ENCODE measurements at places on chromosomes 16 and 17. TPM values are rescaled to one million over a fixed set of nuclear protein-coding genes. Genes with fewer than 3 reads are reported as not detected.

Gene USP36
- 95.4 TPM for total RNA-seq

- DNase-seq, result no peak
Measured at GRCh38 chr17:3792481-3792880, 8.5 kb downstream of the ITGAE start.

- peak; percentile 25 for DNase-seq
Measured at GRCh38 chr16:62225675-62226074, 189.4 kb upstream of the CDH8 start.

- DNase-seq, result no peak
Measured at GRCh38 chr16:12600536-12601256, 203.0 kb downstream of the CPPED1 start.

GRCh38 chr17:19487024-19487600 lies 46.5 kb upstream of the SLC47A1 start:
- DNase-seq, result no peak

GRCh38 chr16:2771496-2772402 lies 5.3 kb downstream of the ELOB start:
- DNase-seq, result no peak

GRCh38 chr16:19691161-19691711 lies 26.8 kb downstream of the KNOP1 start:
- DNase-seq, result no peak

Gene MYO15A
- total RNA-seq, result 0.30 TPM

- no peak for DNase-seq
Measured at GRCh38 chr16:58732545-58733247, 1.4 kb downstream of the GOT2 start.

DNA sequence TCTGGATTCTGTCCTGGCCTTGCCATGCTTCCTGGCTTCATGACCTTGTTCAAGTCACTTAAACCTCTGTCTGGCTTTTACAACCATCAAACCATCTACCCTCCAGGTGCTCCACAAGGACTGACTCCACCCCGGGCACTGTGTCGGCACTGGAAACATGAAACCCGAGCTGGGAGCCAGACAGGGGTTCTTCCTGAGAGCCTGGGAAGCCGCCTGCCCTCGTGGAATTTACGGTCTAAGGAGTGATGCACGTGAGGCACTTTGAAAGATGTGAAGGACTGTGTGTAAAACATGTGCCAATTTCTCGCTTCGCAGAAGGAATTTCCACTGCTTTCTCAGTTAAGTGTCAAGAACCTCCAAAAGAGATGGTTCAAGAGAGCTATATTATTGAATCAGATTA lies 11.6 kb downstream of the CDK5R1 start:
- DNase-seq, result no peak

Gene KIF1C
- 38.5 TPM for total RNA-seq

DNA sequence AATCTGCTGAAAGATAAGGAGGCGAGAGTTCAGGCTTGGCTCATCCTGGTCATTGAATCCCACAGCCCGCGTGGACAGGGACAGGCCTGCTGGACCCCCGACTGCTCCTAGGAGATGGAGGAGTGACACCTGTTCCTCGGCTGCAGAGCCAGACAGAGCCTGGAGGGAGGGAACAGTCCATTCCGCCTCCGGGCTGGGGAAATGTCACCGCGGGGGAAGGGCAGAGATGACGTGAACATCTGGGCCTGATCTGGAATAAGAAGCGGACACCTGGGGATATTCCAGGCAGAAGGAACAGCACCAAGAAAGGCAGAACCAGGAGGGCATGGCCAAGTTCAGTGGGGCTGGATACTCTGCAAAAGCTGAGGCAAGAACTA lies 1.5 kb downstream of the ZNF747 start:
- DNase-seq, result no peak

Gene RHBDL3
- total RNA-seq, result 0.55 TPM

DNA sequence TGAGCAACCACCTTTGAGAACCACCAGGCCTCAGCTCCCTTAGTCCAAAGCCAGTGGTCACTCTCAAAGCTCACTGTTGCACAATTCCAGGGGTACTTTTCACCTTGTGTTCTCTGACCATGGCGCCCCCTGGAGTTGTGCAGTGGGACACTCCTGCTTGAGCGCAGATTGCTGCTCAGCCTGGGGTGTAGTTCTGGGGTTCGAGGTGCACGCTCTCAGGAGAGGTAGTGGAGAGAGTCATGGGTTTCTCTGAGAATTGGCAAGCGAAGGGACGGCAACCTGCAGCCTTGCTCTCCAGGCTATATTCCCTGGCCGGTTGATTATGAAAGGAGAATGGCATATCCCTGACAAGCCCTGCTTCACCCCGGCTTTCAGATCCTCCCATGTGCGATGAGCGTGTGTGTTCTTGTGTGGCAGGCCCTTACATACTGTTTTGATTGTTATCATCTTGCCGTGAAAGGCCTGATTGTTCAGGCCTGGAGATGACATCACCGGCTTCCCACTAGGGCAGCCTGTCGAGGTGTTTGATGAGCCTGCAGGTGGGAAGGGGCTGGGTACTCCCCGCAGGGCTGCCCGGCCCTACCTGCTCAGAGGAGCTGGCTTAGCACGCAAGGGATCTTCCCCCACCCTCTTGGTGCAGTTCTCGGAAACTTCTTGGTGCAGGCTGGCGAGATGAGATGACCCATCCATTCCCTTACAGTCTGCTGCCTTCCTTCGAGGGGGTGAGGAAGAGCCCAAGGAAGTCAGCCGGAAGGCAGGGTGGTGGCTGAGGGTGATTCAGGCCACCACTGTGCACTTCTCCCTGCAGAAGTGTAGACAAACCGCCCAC lies 431.2 kb downstream of the SLC39A11 start:
- DNase-seq, result no peak

- DNase-seq, result no peak
Measured at GRCh38 chr17:60164697-60165096, 14.9 kb downstream of the CA4 start.

DNA sequence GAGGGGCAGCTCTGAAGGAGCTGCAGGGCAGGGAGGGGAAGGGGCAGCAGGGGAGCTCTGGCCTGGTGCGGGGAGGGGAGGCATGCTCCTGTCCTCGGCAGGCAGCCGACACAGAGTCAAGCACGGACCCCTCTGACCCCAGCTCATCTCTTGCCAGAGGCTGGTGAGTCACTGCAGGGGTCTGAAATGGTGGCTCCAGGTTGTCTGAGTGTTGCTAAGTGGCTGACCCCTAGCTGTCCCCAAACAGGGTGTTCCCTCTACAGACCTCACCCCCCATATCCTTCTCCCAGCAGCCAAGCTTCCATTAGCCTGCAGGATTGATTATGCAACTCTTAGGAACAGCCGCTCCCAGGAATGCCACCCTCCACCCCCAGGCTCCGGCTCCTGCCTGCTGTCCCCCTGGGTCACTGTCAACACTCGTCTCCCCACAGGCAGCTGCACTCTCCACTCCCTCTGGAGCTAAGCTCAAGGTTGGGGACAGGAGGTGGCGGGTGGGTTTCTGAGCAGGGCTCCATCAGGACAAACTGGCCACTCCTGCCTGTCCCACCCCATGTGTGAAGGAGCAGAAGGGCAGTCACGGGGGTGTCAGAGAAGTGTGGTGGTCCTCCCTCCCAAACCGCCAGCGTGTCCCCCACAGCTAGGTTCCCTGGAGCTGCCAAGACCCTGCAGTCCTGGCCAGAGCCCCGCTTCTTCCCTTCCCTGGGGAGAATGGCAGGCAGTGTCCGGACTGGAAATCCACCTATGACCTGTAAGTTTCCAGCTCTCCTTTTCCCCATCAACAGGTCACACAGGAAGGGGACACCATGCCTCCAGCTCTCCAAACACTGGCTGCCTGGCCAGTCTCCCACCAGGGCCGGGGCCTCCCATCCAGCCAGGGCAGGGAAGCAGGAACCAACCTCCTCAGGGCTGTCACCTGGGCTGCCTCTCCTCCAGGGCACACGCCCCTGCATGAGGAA lies 1.0 kb downstream of the MYLK3 start:
- no peak for DNase-seq

Gene DPEP2
- 17.5 TPM for total RNA-seq

- no peak for DNase-seq
Measured at GRCh38 chr16:55842369-55843104, 9.6 kb upstream of the CES1 start.

DNA sequence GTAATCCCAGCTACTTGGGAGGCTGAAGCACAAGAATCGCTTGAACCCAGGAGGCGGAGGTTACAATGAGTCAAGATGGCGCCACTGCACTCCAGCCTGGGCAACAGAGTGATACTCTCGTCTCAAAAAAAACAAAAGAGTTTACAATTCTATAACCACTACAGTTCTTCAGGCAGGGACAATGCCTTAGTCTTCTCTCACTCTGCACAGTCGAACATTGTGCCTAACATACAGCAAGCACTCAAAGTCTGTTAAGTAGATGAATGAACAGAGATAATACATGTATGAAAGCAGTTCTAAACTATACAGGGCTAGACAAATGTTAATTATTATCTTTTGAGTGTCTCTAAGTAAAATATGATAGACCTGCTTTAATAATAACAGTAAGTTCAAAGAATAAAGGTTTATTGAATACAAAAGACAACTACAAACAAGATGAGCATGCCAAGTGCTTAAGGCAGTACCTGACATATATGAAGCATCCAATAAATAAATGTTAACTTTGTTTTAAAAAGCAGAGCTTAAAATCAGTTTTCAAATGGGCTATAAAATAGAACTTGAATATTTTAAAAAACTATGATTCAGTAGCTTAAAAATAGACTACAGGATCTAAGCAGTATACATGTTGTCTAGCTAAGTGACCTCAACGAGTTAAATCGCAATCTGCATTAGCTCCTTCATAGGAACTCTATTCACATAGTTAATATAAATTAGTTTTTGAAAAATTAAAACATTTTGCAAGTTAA lies 19.3 kb downstream of the INTS2 start:
- no peak for DNase-seq

Gene SULT1A4
- total RNA-seq, result 1.9 TPM

GRCh38 chr17:15957206-15957605 lies 12.3 kb downstream of the ADORA2B start:
- peak; percentile 56 for DNase-seq

Gene EFCAB13
- 5.7 TPM for total RNA-seq

Gene SLC13A2
- not detected for total RNA-seq

Gene DLX3
- not detected for total RNA-seq

Gene KRT23
- not detected for total RNA-seq

GRCh38 chr16:212999-213398 lies 16.2 kb downstream of the LUC7L start:
- DNase-seq, result no peak

- no peak for DNase-seq
Measured at GRCh38 chr16:31007684-31008083, 2.8 kb downstream of the STX1B start.

Gene SNX20
- total RNA-seq, result 97.7 TPM

- no peak for DNase-seq
Measured at GRCh38 chr17:44941712-44942331, 5.8 kb downstream of the KIF18B start.

Gene PARD6A
- 12.2 TPM for total RNA-seq

DNA sequence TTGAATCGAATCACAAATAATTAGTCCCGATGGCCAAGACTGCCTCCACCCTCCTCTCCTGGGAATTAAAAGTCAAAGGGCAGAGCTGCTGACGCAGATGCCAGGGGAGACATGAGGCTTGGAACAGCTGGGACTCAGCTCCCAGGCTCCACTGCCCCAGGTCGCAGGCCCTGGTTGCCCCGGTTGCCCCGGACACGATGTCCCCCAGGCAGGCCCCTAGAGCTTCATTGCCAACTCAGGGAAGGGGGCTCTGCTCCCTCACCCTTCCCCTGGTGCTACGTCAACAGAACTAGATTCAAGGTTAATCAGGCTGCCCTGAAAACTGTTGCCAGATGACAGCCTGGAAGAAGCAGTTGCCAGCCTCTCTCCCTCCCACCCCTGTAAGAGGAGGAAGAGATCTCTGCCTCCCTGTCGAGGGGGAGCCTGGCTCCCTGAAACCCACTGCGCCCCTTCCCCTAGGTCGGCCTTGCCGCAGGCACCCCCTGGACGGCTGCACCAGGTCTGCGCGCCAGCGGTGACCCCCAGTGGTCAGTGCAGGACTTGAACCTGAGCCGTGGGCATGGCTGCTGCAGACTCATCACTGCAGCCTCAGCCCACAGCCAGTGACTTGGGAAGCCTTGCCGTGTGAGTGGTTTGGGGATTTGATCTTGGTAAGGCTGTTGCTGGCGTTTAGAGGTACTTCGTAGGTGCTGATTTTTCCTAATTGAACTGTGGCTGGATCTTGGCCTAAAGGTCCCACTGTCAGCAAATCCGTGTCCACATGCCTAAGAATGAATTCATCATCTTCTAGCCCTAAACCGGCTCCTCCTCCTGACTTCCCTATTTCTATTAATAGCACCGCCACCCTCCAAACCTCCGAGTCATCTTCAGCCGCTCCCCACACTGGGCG lies 84.1 kb upstream of the TOB1 start:
- peak; percentile 64 for DNase-seq

DNA sequence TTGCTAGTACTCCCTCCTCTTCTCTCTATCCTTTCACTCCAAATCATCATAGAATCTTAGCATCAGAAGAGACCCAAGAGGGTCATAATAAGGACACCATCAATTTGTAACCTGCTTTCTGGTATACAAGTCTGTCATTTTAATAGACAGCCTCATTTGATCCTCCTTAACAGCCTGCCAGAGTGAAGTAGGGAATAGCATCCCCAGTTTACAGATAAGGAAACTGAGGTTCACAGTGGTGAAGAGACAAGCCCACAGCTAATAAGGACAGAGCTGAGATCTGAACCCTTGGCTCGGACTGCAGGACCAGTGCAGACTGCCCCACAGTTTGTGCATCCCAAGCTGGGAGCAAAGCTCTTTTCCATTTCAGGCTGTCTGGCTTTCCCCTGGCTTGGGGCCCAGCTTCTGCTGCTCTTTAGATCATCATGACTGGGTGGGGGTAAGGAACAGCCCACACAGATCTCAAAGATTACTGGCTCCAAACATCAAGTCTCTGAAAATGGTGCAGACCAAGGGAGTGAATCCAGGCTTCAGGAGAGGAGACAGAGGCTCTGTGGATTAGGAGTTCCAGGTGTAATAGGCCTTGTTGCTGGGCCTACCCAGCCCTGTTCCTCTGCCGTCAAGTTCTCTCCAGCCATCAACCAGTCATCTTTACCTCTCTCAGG lies 10.3 kb upstream of the IGFBP4 start:
- no peak for DNase-seq

All from activated CD4-positive, alpha-beta memory T cell treated with anti-CD3 and anti-CD28 coated beads, Interleukin-2, amount 10 ng/mL, durations not matched to agents 7 days and 5 days (primary cell).